Fibroblast of mammary gland (primary cell): ENCODE measurements at places on chromosomes 3 and 15.
A peak's percentile ranks its signal among the peaks of the same experiment; 100 is the strongest.

GRCh38 chr15:75095594-75095993 lies 72.2 kb downstream of the PPCDC start:
- DNase-seq = no peak

DNA sequence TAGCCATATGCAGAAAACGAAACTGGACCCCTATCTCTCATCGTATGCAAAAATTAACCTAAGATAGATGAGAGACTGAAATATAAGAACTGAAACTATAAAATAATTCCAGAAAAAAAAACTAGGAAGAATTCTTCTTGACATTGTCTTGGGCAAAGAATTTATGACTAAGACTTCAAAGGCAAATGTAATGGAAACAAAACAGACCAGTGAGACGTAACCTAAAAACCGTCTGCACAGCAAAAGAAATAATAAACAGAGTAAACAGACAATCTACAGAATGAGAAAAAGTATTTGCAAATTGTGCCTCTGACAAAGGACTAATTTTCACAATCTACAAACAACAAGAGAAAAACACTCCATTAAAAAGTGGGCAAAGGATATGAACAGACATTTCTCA lies 92.3 kb downstream of the FAM227B start:
- DNase-seq = no peak

DNA sequence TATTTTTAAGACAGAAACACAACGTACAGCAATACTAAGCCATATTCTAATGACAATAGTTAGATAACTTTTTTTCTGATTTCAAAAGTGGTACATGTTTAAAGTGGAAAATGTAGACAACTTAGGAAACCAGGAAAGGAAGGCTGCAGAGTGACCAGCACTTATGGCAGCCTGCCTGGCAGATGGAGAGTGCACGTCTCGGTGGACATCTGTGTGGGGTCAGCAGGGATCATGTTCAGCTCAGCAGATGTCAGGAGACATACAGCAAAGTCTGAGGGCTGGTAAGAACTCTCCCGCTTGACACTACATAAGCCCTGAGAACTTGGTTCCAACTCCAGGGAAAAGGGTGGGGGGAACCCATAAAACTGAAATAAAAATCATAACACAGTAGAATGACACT lies 128.6 kb upstream of the ADPGK start:
- no peak for DNase-seq

GRCh38 chr15:52013151-52013791 lies 5.7 kb upstream of the MAPK6 start:
- peak; percentile 83 for DNase-seq

DNA sequence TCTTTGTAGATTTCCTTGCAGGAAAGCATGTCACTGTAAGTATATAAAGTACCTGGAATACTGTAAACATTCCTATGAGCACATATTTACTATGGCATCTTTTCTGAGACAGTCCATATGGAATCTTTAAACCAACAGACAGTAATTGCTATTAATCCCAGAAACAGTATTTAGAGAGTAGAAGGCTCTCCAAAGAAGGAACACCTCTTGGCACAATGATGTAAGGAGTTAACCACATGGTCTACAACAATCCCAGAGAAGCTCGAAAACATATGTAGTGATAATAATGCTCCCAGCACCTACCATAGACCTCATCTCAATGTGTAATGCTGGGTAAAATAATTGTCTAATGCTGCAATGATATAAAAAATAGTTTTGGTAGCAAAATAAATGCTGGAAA lies 95.8 kb upstream of the IL12A start:
- DNase-seq = no peak

- DNase-seq = no peak
Measured at GRCh38 chr3:71581457-71582035, 2.0 kb downstream of the FOXP1 start.

DNA sequence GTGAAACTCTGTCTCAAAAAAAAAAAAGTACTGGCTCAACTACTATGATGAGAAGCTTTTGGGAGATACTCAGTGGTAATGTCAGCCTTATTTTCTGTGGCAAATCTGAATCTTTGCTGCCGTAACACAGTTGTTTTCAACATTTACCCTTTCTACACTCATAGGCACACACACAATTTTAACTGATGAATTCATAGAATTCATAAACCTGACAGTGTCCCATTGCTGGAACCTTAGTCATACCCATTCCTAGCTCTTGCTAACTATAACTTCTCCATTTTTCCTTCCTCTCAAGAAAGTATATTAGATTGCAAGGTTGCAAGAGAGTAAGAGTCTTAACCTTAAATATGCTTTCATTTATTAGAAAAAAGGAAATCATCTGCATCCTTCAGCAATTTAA lies 496.6 kb downstream of the FHIT start:
- peak; percentile 21 for DNase-seq

- peak; percentile 3 for DNase-seq
Measured at GRCh38 chr15:87207990-87208580, 1048.5 kb downstream of the NTRK3 start.

DNA sequence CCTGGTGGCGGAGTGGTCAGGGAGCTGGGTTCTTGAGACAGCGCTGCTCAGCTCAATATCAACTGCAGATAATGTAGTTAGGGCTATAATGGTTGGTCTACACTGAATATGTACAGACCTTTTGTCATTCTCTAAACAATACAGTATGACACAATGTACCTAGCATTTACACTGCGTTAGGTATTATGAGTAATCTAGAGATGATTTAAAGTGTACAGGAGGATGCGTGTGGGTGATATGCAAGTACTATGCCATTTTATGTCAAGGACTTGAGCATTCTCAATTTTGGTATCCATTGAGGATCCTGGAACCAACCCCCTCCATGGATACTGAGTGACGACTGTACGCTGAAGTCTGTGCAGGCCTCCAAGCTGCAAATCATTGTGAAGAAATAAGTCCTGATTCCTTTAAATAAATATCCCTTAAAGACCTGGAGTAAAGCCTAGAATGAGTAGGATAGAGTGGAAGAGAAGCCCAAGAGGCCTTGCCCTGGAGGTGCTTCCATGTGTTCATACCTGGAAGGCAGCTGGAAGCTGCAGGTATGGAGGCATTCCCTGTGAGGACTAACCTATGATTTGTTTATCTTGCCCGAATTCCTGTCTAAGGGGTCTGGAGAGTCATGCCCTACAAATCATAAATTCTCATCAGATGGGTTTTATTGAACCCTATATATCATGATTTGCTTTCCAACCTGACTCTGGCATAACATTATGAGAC lies 15.7 kb upstream of the RTP1 start:
- DNase-seq = no peak

- DNase-seq = peak; percentile 21
Measured at GRCh38 chr3:14890476-14890875, 56.9 kb upstream of the NR2C2 start.

DNA sequence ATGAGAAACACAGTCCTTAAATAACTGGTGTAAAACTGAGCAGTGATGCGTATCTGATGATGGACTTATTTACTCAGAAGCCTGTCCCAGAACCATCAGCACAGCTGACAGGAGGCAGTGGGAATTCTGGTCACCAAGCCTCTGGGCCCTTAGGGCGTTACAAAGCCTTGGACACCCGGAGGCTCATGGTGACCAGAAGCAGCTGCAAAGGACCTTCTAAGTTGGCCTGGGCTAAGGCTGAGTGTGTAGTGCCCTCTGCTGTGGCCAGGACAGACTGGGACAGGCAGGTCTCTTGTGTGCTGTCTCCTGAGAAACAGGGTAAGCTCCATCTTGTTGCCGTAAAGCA lies 168.9 kb downstream of the ATP10A start:
- DNase-seq = no peak

- DNase-seq = no peak
Measured at GRCh38 chr15:31412824-31413223, 86.2 kb downstream of the KLF13 start.

DNA sequence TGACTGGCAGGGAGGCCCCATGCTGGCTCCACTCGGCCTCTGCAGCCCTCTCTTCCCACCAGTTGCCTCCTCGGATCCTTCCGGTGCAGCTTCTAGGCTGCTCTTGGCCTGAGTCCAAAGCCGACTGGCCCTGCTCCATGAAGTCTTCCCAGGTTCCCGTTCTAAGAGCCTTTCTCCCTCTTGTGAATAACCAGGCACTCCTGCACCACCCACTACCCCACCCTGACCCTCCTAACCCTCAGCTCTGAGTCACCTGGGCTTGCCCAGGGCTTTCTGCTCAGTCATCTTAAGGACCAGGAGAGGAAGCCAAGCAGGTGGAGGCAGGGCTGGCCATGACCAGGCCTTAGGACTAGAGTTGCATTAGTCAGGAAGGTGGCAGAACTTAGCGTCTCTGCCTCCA lies 28.1 kb upstream of the CNBP start:
- peak; percentile 93 for DNase-seq

GRCh38 chr15:40255033-40255432 lies 16.2 kb downstream of the PAK6 start:
- no peak for DNase-seq

GRCh38 chr3:146501752-146502151 lies 32.4 kb upstream of the PLSCR2 start:
- DNase-seq = no peak

- peak; percentile 85 for DNase-seq
Measured at GRCh38 chr3:70849911-70850699, 537.7 kb upstream of the MDFIC2 start.

GRCh38 chr3:31232055-31233025 lies 300.4 kb upstream of the STT3B start:
- peak; percentile 29 for DNase-seq

GRCh38 chr3:168088106-168088720 lies 7.5 kb downstream of the GOLIM4 start:
- no peak for DNase-seq

GRCh38 chr15:81161160-81161673 lies 27.1 kb downstream of the CFAP161 start:
- DNase-seq = no peak

DNA sequence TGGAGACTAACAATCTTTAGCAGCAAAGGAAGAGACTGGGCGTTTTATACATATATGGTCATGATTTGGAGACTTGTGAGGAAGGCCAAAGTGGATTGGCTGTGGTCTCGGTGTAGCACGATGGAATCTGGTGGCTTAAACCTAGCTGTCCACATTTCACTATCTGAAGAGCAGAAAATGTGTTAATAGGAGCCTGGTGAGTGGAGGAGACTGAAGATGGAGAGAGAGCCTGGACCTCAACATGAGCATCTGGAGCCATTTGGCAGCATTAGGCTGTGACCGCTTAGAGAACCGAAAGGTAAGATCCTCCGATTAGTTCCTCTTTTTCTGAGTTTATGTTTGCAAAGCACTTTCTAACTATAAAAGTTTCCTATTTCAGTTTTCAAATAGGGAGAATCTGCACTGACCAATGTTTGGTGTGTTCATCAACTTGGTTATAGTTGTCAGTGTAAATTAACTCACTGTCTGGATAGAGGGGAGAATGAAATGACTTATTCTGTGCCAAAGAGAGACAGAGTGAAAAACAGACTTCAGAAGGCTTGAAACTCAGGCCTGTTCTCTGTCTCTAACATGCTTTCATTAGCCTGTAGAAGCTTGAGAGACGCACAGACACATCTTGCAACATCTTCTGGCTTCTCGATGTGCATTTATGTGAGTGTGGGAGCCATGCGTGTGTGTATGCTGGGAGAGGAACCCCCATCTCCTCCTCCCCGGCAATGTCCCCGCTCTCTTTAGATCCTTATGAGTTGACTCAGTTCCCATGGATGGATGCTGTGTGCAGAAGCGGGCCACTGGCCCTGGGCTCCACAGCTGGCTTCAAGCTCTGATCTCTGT lies 244.7 kb upstream of the TBL1XR1 start:
- peak; percentile 42 for DNase-seq

DNA sequence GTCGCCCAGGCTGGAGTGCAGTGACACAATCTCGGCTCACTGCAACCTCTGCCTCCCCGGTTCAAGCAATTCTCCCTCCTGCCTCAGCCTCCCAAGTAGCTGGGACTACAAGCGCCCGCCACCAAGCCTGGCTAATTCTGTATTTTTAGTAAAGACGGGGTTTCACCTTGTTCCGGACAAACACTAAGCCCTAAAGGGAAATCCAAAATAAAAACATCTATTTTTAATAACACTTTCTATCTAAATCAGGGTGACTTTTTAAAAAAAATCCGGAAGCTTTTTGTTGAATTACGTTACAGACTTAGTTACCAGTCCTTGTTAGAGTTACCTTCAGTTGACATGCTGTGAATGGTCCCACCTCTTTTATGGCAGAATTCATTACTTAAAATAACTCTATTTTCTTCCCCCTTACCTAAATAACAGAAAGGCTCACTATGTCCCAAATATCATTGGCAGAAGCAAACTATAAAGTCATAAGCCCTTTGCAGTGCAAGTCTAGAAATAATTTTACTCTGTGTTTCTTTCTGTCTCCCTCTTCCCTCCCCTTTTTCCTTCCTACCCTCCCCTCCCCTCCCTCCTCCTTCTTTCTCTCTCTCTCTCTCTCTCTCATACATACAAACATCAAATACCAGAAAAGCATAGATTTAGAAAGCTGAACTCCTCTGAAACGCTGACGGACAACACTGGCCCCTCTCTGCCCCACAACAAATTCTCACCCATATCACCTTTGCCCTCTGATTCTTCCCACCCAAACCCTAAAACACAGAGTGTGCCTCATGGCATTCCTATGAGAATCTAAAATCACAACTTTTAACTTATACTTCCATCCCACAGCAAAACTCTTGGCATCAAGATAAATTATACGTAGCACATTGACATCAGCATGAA lies 18.3 kb downstream of the THBS1 start:
- peak; percentile 48 for DNase-seq

DNA sequence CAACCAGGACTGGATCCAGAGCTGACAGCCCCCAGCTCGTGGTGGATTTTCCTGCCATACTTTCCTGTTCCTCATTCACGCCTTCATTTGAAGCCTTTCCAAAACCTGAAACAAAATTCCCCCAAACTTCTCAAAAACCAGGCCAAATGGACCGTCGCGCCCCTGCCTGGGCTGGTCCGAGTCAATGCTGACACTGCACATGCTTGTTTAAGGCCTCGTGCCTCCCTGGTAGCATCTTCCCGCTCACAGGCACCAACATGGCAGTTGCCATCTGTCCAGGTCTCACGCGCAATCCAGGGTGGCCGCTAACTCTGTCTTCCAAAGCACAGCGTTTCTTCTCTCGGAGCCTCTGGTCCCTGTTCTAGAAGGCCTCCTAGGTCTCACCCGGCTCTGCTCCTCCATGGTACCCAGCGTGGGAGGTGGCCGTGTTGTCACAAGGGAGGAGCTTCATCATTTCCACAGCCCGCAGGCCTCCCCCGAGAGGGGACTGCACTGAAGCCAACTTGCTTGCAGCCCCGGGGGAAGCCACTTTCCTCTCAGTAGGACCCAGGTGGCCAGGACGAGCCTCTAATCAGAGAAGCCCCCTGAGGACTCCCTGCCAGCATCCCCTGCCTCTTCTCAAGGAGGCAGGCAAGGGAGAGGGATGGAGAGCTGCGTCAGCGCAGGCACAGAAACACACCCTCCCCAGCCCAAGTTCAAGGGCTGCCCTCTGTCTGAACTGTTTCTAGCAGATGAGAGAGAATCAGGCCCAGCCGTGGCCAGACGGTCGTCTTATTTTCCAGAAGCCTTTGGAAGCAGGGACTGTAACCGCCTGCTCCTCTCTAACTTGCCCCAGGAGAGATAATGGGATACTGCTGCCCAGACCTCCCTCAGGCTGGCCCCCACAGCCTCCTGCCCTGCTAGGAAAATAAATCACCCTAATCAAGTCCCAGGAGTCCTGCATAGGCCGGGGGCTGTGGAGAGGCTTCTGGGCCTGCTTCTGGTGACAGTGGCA lies 152.8 kb upstream of the TLE3 start:
- no peak for DNase-seq
